ENCODE measurements at places on chromosomes 1 and 21.

GRCh38 chr1:145963265-145964019 lies 933 bp downstream of the ANKRD34A start:
- DNase-seq = no peak

GRCh38 chr1:201318504-201319340 lies 35.4 kb downstream of the PKP1 start:
- DNase-seq = no peak

- no peak for DNase-seq
Observed at GRCh38 chr1:85245456-85245855, 14.0 kb downstream of the C1orf52 start.

GRCh38 chr1:24139841-24140425 lies 3.0 kb downstream of the IL22RA1 start:
- DNase-seq = peak; percentile 38

DNA sequence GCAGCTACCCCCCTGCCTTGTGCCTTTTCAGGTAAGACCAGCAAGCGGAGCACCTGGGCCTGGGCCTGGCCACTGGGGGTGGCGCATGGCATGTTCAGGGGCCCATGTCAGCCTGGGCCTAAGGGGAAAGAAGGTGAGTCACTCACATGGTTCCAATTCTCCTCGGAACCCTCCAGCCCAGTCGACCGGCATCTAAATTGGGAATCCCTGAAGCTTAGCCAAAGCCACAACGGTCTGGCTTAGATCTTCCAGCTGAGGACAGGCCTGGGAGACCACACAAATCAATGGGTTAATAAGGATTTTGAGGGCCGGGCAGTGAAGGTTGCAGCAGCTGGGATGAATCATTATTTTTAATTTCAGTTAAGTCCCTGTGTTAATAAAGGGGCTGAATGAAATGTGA lies 145.1 kb upstream of the SMYD2 start:
- no peak for DNase-seq

GRCh38 chr1:82632155-82632554 lies 831.4 kb downstream of the ADGRL2 start:
- no peak for DNase-seq

- peak; percentile 94 for DNase-seq
Observed at GRCh38 chr1:110627764-110628163, 21.6 kb upstream of the KCNA2 start.

GRCh38 chr1:178652506-178653490 lies 72.2 kb upstream of the RALGPS2 start:
- no peak for DNase-seq

- DNase-seq = no peak
Observed at GRCh38 chr1:22755641-22756040, 45.0 kb downstream of the EPHB2 start.

DNA sequence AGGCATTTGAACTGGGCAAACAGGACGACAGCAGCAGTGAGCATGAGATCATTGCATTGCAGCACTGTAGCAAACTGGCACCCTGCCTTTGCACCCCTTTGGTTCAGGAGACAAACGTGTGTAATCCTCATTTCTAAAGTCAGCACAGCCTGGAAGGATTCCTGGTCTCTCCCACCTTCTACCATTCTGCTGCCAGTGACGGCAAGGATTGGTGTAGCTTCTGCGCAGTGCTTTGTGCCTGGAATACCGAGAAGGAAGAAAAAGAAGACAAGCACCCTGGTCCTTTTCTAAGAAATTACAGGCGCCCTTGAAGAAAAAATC lies 805.3 kb downstream of the USP25 start:
- DNase-seq = no peak

DNA sequence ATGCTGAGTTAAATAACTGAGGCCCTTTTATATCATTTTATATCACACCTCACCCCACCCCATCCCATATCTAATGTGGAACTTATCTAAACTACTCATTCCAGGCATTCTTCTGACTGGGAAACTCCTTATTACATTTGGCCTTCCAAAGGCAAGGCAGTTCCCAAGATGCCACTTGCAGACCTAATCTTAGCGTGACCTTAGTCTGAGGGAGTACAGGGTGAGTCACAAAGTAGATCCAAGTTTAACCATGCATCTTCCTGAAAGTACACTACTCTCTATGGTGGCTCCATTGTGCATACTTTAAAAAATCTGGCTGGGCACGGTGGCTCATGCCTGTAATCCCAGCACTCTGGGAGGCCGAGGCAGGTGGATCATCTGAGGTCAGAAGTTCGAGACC lies 353.6 kb upstream of the C1orf87 start:
- no peak for DNase-seq

GRCh38 chr1:7669559-7670311 lies 101.4 kb upstream of the VAMP3 start:
- DNase-seq = peak; percentile 35

GRCh38 chr1:152961226-152961891 lies 9.1 kb upstream of the SPRR4 start:
- DNase-seq = no peak

DNA sequence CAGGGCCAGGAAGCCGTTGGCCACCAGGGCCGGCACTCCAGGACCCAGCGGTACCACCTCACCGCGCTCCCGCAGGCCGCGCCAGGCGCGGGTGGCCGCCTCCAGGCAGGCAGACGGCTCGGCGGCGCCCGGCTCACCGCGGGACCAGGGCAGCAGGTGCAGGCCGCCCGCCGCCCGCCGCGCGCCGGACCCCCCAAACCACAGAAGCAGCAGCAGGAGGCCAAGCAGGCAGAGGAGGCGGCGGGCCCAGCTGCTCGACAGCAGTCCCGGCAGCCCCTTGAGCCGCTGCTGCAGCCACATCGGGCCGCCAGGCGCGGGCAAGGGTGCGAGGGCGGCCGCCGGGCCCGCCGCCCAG lies 312 bp downstream of the KIAA2013 start:
- no peak for DNase-seq

DNA sequence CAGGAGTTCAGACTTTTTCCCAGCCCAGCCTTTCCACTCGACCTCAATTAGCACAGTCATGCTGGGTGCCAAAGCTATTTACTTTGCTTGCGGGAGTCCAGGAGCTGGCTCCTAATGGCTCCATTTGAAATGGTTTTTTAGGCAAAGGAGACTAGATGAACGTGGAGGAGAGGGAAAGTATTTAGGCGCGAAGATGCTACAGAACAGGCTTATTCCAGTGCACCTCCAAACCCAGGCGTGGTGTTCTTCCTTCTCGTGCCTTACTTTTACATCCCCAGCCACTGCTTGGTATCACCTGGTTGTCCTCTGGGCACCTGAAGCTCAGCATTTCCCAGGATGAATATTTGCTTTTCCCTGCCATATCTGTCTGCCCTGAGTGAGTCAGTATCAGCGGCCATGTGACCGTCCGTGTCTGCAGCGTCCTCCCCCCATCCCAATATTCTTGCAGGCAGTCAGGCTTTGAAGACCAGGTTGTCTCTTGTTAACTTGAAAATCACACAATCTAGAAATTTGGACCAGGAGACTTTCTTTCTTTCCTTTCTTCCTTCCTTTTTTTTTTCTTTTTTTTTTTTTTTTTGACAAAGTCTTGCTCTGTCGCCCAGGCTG lies 198.5 kb downstream of the DYRK1A start:
- no peak for DNase-seq

- DNase-seq = peak; percentile 59
Observed at GRCh38 chr21:42387164-42387563, 8.7 kb downstream of the TMPRSS3 start.

DNA sequence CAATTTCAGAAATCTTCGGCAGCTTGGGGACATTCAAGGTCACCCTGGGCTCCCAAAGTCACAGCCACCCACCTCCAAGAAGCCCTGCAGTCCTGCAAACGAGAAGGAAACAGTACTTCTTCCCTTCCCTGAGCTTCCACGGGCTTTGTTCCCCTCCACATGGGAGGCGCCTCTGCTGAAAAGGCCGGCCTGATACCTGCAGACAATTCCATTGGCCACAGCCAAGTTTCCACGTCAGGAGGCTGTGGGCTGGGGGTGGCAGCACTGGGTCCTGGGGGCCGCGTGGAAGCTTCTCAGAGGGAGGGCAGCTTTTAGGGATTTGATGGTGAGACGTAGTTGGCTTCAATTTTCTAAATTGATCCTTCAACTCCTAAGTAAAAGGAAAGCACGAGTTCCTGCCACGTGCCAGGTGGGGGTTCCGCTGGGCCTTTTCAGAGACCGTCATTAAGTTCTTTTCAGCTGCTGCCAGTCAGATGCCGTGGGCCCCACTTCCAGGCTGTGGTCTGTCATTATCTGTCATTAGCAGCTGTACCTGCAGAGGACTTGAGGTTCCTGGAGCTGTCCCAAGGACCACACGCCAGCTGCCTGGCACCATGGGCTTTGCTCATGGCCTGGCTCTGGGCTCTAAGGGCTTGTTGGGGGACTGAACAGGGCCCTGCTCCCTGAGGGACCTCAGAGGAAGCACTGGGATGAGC lies 98.7 kb downstream of the CRYAA start:
- DNase-seq = no peak

GRCh38 chr1:109763646-109764415 lies at the start of gene EPS8L3:
TSS of gene EPS8L3 (minus strand) at chr1:109763923. CDS start at chr1:109761749, 2,174 bp downstream.
- DNase-seq = no peak

DNA sequence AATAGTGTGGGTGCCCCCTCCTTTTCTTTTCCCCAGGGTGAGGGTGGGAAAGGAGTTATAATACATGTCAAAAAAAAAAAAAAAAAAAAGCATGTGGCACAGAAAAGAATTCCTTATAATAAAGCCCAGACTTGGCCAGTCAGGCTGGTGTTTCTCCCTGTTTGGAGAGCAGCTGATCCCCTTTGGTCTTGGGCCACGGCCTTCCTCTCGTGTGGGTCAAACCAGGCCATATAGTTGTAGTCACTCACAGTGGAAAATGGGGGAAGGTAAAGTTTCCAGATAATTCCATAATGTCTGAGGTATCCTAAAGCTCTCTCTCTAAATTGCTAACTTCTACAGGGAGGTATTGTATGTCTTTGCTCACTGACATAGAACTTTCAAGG lies 22.0 kb downstream of the CLIC6 start:
- no peak for DNase-seq

GRCh38 chr1:148289647-148290046 lies 137.6 kb upstream of the NBPF11 start:
- DNase-seq = no peak

DNA sequence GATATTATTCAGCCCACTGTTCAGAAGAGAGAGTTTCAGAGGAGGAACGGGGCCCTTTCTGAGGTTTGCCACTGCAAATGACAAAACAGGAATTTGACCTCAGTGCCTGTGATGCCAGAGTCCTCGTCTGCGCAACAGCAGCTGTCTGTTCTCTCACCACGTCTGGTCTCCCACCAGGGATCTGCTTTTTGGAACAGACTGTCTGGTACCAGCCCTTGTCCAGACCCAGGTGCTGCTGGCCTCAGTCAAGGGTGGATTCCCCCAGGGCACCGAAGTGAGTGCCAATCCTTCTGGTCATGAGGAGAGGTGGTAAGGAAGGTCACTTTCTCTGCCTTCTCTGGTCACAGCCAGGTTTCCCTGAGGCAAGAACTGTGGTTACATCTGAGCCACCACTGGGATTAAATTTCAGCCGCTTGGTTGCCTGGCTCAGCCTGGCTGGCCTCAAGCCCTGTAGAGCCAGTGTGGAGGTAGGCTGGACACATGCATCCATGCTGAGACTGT lies 2.3 kb upstream of the BCAN start:
- DNase-seq = no peak

GRCh38 chr1:151135433-151136385 lies 10.7 kb downstream of the SEMA6C start:
- no peak for DNase-seq

GRCh38 chr1:25624156-25624555 lies 7.6 kb downstream of the MAN1C1 start:
- no peak for DNase-seq

Measured in inflammatory macrophage treated with lipopolysaccharide for 1 hour (primary cell).